ENCODE measurements at places on chromosomes 5 and 9.

GRCh38 chr5:75524071-75524470 is 12.4 kb downstream of the POLK start:
- DNase-seq: no peak

GRCh38 chr5:142699184-142699720 is 13.4 kb upstream of the FGF1 start:
- DNase-seq: peak; percentile 91

GRCh38 chr5:66779528-66779927 is 183.3 kb downstream of the MAST4 start:
- DNase-seq: no peak

GRCh38 chr9:121566481-121567465 is 67.1 kb upstream of the GGTA1 start:
- peak; percentile 84 for DNase-seq

DNA sequence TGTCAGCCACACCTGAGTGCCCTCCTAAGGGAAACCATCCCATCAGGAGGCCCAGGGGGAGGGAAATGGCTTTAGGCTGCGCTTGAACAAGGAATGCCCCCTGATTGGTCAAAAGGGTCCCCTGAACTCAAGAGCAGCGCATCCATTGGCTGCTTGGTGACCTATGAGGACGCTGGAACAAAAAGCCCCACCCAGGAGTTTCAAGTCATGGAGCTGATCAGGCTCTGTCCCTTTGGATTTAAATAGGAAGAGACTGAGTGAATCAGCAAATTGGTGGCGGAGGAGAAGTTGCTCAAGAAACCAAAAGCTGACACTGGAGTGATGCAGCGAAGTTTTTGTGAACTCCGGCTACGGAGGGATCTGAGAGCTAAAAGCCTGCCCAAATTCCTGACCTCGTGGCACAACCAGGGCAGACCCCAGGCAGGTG is 66.7 kb downstream of the SMIM23 start:
- DNase-seq: peak; percentile 22

DNA sequence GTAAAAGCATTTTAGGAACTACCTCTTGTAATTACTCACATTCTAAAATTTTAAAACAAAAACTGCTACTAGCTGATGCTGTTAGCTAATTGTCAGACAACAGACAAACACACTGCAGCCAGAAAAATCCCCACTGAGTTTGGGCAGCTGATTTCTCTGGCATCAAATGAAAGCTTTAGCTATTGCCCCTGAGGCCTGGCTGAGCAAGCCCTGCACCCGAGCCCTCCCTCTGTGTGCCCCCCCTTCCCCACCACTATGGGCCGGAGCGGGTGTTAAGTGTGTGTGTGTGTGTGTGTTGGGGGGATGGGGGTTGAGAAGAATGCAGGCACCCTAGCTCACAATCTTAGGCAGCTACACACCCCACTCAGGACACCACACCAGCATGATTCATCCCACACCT is 2.4 kb downstream of the NEUROG1 start:
- DNase-seq: no peak

- DNase-seq: no peak
Observed at GRCh38 chr5:176674799-176675198, 27.5 kb downstream of the TSPAN17 start.
